Spinal cord (tissue), 10 donors: ENCODE measurements at places on chromosomes 5 and 9.
A peak's percentile ranks its signal among the peaks of the same experiment; 100 is the strongest.

GRCh38 chr5:16025681-16026080, 153.9 kb downstream of the MARCHF11 start:
- no peak for DNase-seq

DNA sequence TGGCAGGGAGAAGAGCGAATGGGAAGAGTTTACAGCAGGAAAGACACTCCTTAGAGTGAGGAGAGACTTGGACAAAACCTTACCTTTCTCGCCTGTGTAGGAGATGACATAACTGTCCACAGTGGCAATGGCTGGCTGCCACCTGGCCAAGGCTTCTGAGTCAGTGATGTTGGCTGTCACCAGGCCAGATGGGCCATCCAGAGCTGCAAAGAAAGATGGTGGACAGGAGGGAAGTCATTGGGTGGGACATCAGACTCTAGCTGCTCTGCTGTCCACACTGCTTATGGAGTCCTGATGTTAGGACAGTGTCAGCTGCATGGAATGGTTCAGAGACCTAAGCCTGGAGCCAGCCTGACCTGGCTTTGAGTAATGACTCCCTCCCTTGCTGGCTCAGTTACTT, 79.8 kb downstream of the TNC start:
- no peak for DNase-seq

DNA sequence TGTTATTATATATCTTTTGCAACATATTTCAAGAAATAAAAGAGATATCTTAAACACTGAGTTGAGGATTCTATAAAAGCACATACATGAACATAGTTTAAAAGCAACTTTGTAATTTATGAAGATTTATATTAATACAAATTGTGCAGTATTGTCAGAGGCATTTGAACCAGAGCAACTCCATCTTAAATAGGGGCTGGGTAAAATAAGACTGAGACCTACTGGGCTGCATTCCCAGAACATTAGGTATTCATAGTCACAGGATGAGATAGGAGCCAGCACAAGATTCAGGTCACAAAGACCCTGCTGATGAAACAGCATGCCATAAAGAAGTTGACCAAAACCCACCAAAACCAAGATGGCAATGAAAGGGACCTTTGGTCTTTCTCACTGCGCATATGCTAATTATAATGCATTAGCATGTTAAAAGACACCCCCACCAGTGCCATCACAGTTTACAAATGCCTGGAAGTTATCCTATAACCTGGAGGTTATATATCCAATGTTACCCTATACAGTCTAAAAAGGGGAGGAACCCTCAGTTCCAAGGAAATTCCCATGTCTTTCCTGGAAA, 320.2 kb downstream of the FAM170A start:
- no peak for DNase-seq

- DNase-seq: no peak
These were observed 754 bp downstream of the GFPT2 start for GRCh38 chr5:180352116-180353047.

DNA sequence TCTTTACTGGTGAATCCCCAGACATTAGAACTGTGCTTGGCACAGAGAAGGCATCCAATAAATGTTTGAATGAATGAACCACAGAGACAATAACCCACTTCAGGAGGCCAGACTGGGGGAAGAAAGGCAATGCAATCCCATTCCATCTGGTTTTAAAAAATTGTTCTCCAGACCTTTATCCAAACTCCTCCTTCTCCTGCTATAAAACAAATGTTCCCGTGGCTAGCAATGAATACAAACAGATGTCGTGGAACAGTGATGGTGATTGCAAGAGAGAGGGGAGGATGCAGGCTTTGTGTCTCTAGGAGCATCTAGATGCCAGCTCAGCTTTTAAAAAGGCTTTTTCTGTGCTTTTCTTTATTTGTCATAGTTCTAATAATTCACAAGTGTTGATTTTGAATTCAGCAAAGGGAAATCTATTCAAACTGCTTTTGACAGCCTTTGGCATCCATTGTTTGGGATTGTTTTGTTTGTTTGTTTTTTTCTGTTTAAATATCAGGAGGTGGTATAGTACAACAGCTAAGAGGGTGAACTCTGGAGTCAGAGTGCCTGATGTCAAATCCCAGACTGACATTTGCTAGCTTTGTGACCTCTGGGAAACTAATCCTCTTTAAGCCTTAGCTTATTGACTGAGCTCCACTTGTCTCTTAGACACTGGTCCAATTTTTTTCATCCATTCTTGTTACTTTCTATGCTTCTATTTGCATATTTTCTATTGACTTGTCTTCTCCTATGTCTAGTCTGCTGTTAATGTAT, 59.1 kb downstream of the TNFSF15 start:
- DNase-seq: peak; percentile 88

DNA sequence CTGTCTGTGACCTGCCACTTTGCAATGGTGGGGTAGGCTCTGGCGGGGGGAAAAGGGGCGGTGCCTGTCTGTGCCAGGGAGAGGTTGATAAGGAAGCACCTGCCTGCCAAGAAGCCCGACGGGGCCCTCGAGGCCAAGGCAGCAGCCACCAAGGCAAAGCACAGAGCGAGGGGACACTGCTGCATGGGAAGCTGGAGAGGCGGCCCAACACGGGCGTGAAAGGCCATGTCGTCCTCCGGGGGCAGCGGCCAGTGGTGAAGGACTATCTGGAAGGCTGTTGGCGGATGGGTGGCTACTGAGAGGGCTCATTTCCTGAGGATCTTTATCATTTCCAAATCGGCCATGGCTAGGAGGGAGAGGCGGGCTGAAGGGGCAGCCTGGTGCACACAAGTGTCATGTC, 66.4 kb downstream of the OTULIN start:
- DNase-seq: no peak

DNA sequence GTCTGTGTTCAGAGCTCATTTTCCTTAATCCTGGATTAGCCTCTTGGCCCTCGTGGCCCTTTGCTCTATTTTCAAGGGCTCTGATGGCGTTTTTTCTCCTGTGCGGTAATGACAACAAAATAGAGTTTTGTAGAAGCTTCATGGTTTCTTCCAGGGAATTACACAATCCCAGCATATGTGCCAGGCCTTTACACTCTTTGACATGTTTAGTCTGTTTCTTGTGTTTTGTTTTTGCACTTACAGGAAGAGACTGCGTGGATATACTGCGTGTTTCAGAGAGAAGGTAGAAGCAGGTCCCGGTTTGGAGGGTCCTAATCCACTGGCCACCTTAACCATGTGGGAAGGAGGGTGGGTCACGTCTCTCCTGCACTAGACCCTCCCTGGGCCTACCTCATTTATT, 400.2 kb upstream of the IRX4 start:
- no peak for DNase-seq

GRCh38 chr9:96486386-96487028, 36.5 kb downstream of the HABP4 start:
- DNase-seq: no peak

- no peak for DNase-seq
These were observed 487.8 kb downstream of the ENC1 start for GRCh38 chr5:74152625-74153254.

GRCh38 chr5:115869256-115869795, 27.6 kb downstream of the AP3S1 start:
- DNase-seq: no peak

DNA sequence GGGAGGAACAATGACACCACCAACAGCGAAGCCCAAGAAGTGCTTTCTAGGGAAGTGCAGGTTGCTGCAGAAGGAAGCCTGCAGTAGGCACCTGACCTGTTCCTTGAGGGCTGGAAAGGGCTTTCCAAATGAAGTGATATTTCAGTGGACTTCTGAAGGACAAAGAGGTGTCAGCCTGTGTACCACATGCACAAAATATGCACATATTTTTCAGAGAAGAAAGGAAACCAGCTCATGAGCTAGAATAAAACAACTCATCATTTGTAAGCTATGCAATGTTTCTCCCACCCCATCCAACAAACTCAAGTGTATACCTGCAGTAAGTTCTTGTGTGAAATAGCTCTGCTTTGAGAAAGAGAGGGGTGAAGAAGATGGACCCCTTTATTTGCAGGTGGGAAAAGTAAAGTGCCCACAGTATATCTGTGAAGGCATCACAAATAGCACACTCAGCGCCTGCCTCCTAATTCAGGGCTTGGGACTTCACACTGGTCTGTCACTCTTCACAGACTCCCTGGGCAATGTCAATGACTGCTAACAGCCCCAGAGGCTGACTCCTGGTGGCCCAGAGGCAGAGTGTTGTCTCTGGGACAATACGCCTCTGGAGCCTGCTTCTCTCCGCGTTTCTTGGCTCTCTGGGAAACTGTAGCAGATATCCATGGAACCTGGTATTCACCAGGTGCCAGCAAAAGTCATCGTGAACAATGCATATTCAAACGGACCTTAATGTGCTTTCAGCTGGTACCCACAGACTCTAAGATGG, 198.1 kb upstream of the EFNA5 start:
- DNase-seq: no peak

- no peak for DNase-seq
These were observed 222.9 kb upstream of the ZNF462 start for GRCh38 chr9:106639873-106640568.

DNA sequence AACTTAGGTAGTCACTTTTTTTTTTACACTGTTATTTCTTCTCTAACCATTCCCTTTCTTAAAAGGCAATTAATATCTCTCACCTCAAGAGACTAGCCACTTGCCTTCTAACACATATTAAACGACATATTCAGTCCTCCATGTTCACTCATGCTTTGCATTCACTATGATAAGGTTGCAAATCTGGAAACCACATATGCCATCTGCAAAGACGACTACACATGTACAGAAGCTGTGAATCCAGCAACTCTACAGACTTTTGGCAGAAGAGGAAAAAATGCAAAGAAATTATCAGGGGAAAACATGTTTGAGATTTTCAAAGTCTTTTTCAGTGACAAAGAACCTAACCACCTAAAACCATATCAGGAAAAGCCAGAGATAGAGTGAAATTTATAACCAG, 112.1 kb downstream of the EPB41L4A start:
- DNase-seq: no peak

DNA sequence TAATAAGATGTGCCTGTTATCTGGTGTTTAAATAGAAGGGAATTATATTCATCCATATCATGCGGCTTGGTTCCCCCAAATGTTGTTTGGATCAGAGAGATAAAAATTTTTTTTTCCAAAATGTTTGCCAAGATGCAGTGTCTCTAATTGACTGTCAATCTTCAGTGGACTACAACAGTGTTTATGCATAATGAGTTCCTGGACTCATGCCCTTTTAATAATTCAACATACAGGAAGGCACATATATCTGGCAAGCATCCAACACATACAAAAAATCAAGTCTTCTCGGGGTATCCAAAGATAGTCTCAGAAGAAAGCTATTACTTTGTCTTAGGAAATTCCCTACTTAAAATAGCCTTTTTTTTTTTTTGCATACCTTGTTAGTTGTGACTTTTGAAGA, 1534.7 kb downstream of the EFNA5 start:
- DNase-seq: no peak

GRCh38 chr9:72363908-72364678, 915 bp downstream of the ZFAND5 start:
- DNase-seq: no peak

DNA sequence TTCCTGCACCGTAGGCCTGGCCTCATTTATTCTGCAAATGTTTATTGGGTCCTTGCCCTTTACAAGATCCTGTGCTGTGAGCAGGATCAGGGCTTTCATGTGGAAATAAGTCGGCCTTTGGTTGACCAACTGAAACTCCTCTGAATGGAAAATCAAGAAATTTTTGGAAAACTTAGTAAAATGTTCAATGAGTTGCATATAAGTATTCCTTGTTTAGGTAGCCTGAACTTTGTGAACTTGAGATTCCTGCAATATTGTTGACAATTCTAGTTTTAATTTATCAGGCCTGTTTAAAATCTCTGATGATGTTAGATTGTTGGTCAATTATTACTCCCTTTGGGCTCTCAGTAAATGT, 1.1 kb downstream of the MAML1 start:
- no peak for DNase-seq

DNA sequence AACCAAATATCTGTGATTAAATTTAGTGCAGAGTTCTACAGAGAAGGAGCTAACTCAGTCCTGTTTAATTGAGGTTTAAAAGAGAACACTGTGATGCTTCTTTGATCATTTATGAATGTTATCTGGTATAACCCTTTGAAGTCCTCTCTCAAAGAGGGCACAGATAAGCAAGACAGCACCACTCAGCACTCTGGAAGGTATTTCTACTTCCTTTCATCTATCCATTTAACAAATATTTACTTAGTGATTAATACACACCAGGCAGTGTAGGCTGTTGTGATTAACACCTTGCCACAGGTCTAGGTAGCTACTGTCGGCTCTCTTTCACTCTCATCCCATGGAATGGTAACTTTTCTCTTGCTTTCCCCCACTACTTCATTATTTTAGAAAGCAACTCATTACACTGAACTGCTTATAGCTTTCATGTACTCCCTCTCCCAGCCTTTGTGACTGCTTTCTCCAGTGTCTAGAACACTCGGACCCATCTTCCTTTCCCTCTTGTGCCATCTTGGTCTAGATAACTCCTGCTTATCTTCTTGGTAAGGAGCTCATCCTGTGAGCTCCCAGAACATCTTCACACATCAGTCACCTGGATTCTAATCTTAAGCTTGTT, 54.7 kb downstream of the GLDC start:
- DNase-seq: no peak

GRCh38 chr5:9774472-9775079, 144.4 kb upstream of the TAS2R1 start:
- no peak for DNase-seq

- no peak for DNase-seq
These were observed 18.4 kb downstream of the IL33 start for GRCh38 chr9:6234014-6234413.

GRCh38 chr9:78031444-78031892, at the start of gene GNAQ:
Gene GNAQ (minus strand): TSS chr9:78031811. CDS start chr9:78031235, 576 bp downstream.
- DNase-seq: no peak

DNA sequence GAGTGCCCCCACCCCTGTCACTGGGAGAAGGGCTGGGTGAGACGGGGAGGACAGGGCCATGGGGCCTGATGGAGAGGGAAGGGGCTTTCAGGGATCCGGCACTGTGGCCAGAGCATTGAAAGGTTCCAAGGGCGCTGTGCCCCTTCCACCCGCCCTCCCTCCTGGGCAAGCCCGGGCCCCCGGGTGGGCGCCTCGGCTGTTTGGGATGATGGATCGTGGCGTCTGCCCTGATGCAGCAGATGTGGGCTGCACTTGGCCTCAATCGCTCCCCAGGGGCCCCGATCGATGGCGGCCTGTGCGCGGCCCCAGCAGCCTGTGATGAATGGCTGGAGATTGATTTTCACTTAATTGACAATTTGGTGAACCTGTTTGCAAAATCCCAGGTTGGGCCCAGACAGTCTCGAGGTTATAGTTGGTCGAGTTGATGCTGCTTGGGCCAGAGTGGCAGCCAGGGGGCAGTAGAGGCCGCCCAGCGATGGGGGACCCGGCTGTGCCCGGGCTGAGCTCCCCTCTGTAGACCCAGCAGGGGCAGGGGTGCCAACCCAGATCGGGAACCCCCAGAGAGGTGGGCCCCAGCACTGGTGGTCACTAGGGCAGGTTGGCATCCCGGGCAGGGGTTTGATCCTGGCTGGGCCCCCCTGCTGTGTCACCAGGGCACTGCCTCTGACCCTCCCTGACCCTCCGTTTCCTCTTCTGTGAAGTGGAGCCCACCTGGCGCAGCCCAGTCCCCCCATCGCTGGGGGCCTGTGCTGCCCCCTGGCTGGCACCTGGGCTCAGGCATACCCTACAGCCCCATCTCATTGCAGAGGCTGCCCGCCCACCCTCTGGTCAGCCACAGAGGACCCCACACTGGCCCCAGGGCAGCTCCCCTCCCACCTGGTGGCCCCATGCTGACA, 34.7 kb downstream of the LHX3 start:
- DNase-seq: no peak
